C1 segment of cervical spinal cord (tissue), 14 donors: ENCODE measurements at places on chromosomes 3 and 15.

GRCh38 chr3:177213801-177214535 lies 16.7 kb upstream of the TBL1XR1 start:
- DNase-seq = no peak

DNA sequence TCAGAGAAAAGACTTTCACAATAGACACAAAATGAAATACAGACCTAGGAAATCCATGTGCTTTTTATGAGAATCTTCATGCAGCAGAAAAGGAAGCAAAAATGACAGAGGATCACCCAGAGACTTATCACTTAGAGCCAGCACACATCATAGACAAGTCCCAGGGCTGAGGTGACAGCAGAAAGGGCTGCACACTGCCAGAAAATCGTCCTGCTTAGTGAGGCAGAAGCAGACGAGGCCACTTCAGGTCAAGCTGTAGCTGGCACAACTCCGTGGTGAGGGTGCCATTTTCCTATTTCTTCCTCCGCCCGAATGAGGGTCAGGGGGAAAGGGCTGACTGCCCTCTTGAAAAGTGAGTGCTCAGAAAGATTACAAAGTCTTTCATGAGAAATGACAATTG lies 95.9 kb upstream of the TNIK start:
- DNase-seq = no peak

DNA sequence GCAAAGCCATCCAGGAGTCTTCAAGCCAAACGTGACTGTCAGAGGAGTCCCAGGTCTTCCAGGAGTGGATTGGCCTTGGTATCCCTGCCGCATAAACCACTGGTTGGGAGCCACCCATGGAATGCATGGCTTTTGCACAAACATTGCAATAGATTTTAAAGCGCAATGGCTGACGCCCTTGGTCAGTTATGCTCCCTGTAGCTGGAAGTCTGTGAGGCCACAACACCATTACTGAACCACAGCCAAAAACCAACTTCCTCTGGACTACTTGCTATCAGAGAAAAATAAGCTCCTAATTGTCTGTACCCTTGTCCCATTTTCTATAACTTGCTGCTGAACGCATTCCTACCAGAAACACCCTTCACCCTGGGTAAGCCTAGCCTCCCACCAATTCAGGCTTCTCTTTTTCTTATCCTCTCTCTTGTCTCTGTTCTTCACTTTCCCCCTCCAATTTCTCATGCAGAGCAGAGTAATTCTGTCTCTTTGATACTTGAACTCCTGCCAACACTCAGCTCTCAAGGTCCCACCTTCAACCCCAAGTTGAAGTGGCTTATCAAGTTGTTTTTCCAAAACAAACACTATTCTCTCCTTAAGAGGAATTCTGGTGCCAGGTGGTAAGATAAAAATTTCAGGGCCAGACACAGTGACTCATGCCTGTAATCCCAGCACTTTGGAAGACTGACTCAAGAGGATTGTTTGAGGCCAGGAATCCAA lies 176.4 kb upstream of the UBE2E1 start:
- no peak for DNase-seq

DNA sequence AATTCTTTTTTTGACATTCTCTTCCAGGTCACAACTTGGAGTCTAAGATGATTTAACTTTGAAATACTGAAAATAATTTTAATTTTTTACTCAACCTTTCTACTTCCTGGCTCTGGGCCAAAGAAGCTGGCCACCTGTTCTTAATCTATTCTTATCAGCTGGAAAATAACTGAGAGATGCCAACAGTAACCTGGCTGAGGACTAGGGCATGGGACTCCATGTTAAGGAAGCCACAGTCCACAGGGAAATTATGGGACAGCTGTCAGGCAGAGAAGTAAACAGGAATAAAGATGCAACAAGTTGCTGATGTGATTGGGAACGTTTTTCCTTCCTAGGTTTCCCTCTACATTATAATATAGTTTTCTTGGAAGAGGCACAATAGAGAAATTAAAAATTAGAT lies 84.7 kb upstream of the CPNE4 start:
- no peak for DNase-seq

DNA sequence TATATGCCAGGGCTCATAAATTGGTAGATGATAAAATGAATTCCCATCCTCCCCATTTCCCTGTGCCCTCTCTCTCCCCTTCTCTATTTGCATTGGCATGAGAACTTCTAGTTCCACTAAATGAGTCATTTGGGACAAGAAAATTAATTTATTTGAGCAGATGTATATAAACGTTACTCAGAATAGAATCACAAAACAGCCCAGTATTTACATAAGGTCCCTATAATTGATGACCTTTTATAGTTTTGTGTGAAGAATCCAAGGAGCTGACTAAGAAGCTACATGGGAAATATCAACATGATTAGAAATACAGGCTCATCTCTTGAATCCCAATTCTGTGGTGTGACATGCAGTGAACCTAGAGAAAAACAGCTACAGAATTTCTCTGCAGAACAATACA lies 617.7 kb upstream of the NR2F2 start:
- no peak for DNase-seq

DNA sequence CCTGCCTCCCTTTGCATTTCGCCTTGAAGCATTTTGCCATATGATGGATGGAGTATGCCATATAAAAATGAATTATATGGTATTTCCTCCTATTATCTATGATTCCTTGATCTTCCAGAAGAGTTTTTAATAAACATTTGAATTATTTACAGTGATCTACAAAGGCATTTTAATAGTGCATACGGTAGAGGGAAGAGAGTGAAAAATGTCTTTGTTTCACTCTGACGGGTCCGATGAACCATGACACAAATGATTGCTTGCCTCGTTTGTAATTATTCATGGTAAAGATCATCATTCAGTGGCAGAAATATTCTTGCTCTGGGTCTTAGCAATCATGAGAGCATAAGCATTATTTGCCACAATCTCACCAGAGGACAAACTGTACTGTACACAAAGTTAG lies 1010.9 kb downstream of the NTRK3 start:
- no peak for DNase-seq

GRCh38 chr3:162769564-162769963 lies 1273.0 kb downstream of the OTOL1 start:
- no peak for DNase-seq

GRCh38 chr3:179181993-179182551 lies 33.9 kb downstream of the PIK3CA start:
- no peak for DNase-seq

DNA sequence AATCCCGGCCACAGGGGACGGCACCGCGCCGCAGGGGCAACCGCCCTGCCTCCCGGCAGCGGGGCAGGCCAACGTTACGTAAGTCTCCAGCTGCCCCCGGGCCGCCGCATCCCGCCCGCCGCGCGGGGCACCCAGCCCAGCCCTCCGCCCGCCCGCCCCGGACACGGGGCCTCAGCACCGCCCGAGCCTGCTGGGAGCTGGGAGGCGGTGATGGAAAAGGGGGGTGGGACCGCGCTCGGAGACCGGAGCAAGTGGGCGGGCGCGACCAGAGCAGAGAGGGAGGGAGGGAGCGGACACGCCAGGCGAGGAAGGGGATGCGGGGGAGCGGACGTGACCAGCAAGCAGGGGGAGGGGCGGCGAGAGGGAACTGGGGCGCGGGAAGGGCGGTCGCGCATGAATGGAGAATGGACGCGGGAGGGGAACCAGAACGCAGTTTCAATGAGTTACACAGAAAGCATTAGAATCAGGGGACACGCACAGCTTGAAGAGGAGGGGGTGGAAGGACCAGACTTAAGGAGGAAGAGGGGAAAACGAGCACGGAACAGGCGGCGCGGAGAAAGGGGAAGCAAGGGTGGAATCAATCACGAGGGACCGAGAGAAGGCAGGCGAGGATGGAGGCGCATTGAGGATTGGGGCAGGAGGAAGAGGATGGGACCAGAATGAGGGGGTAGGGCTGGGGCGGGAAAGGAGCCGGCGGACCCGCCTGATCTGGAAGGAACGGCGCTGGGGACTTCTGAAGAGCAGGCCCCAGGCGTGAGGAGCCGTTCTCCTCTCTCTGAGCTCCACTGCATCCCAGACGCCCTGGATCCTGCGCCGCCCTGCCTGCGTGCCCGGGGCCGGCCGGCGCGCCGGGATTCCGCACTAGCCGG lies 559 bp downstream of the PKM start:
- DNase-seq = peak; percentile 79

- no peak for DNase-seq
These were observed 106.8 kb downstream of the BBX start for GRCh38 chr3:107629566-107629965.

- no peak for DNase-seq
These were observed 8.3 kb upstream of the CPNE9 start for GRCh38 chr3:9695345-9695744.

- no peak for DNase-seq
These were observed 22.1 kb downstream of the SATB1 start for GRCh38 chr3:18403061-18403460.

GRCh38 chr3:187040516-187041361 lies 98.6 kb downstream of the RPL39L start:
- DNase-seq = no peak

GRCh38 chr15:72058585-72058984 lies 59.4 kb downstream of the MYO9A start:
- no peak for DNase-seq

GRCh38 chr3:15310491-15311370 lies 21.7 kb downstream of the SH3BP5 start:
- DNase-seq = no peak
